Hematopoietic multipotent progenitor cell treated with erythropoietin and hydrocortisone succinate and interleukin-3 and kit ligand, for 17 days (in vitro differentiated cells): ENCODE measurements at places on chromosomes 6 and 20.

- DNase-seq = no peak
Observed at GRCh38 chr6:56437171-56437900, 190.0 kb upstream of the COL21A1 start.

- DNase-seq = peak; percentile 67
Observed at GRCh38 chr20:62946918-62947317, 5.6 kb upstream of the SLC17A9 start.

GRCh38 chr6:125232466-125232865 is 69.3 kb downstream of the HDDC2 start:
- no peak for DNase-seq

- DNase-seq = no peak
Observed at GRCh38 chr6:158009114-158009891, 27.6 kb downstream of the SYNJ2 start.
